Suprapubic skin (tissue), 4 donors: ENCODE measurements at places on chromosomes 2 and 18. TPM values are rescaled to one million over a fixed set of nuclear protein-coding genes. Genes with fewer than 3 reads are reported as not detected.

HTR2B gene
- total RNA-seq, result not detected

DSG2 gene
- 13.9 TPM for total RNA-seq

WDR43 gene
- 56.3 TPM for total RNA-seq

TTC31 gene
- total RNA-seq, result 23.9 TPM

FEZ2 gene
- 25.1 TPM for total RNA-seq

DNA sequence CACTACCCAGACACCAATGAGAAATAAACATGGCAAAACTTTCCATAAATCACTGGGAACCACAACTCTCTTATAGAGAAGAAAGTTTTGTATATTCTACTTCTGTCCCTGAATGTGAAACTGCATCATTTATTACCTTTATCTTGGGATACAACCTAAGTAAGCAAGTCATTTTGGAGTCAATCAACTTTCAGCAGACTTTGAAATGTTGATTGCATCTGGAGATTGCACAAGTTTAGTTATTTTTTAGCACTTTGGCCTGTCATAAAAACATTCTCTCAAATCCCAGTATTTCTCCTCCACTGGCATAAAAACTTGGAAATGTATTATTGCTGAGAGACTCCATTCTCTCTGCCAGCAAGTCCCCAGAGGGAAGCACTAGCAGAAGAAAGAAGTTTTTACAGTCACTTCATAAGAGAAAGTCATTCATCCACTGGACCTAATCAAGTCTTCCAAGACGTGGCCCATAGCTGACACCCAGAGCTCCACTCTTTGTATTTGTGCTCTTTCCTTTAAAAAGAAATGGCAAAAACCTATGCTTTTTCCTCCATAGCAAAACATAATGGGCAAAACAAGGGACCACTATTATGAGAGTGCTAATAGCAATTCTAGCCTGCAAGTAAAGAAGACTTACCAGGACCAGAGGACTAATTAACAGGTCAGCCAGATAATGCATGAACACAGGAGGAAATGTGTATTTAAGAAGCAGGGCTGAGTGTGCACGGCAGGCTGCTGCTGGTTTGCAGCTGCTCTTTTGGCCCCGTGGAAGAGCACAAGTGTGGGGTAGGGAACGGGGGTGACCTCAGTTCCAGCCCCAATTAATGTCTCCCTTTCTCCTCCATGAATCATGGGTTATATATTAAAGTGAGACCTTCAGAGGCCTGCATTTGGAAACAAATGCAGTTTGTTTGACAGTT is 171.5 kb downstream of the INO80D start:
- no peak for DNase-seq
- H3K36me3 ChIP-seq, result no peaks in the 10 kb centered on the region
- no peak overlapping the region for H3K4me3 ChIP-seq
- H3K4me1 ChIP-seq, result peaks cover 5% of the 10 kb centered on the region
- H3K27ac ChIP-seq, result no peak overlapping the region
- peaks cover 6% of the 10 kb centered on the region for H3K27me3 ChIP-seq

DNA sequence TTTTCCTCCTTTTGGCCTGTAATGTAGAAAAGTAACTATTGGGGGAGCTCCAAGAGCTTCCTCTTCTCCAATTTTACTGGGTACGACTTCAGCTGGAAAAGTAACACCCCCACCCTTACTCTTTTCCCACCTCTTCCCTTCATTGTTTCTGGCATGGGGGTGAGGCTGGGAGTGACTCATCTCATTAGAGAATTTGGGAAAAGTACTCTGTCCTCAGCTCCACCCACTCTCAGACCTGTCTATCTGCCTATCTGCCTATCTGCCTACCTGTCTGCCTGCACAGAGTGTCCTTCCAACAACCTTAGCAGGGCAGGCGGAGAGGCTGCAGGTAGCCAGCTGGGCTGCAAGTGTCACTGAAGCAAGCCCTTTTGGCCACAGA is 93.6 kb downstream of the EPHA4 start:
- peaks cover 18% of the 10 kb centered on the region for H3K4me1 ChIP-seq
- no peak overlapping the region for H3K27ac ChIP-seq
- no peak for DNase-seq
- H3K4me3 ChIP-seq, result no peak overlapping the region
- H3K27me3 ChIP-seq, result no peaks in the 10 kb centered on the region

DNA sequence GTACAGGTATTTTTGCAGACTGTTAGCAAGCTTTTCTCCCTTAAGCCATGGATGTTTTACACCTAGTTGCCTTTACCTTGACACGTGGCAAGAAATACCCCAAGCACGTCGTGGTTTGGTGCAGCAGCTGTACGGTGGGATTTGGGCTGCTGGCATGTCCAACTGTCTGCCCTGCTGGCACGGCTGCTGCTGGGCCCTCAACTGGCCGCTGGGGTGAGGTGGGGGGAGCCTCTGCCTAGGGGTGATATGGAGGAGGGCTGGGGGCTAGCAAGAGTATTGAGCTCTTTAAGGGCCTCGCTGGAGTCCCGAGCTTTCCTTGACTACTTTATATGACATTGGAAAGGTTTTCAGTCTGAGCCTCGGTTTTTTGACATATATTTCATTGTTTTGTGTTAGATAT is 41.6 kb downstream of the LPIN1 start:
- H3K4me1 ChIP-seq, result no peaks in the 10 kb centered on the region
- peaks cover 83% of the 10 kb centered on the region for H3K36me3 ChIP-seq
- H3K27me3 ChIP-seq, result no peaks in the 10 kb centered on the region
- DNase-seq, result no peak
- no peak overlapping the region for H3K27ac ChIP-seq
- no peak overlapping the region for H3K4me3 ChIP-seq

GRCh38 chr18:23036660-23037201 is 98.6 kb upstream of the CABLES1 start:
- H3K4me1 ChIP-seq, result peaks cover 2% of the 10 kb centered on the region
- no peak overlapping the region for H3K27ac ChIP-seq
- DNase-seq, result no peak
- no peak overlapping the region for H3K4me3 ChIP-seq
- no peaks in the 10 kb centered on the region for H3K36me3 ChIP-seq
- H3K27me3 ChIP-seq, result no peaks in the 10 kb centered on the region

DNA sequence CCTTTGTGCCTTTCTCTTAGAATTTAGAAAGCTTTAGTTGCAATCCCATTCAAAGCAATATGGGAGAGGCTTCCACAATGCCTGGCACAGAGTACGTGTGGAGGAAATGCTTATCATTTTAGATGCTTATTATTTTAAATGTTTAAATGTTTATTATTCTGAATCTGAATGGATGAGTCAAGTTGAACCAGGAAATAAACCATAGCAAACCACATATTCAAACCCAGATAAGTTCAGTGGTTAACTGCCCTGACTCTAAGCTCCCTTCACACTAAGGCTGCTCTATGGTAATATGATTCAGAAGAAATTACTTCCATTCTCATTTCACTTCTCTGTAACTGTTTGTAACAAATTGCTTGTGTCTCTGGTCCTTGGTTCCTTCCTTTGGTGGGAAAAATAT is 5.2 kb upstream of the PPP4R1 start:
- H3K27me3 ChIP-seq, result no peaks in the 10 kb centered on the region
- no peak for DNase-seq
- no peak overlapping the region for H3K4me3 ChIP-seq
- H3K36me3 ChIP-seq, result no peaks in the 10 kb centered on the region

DNA sequence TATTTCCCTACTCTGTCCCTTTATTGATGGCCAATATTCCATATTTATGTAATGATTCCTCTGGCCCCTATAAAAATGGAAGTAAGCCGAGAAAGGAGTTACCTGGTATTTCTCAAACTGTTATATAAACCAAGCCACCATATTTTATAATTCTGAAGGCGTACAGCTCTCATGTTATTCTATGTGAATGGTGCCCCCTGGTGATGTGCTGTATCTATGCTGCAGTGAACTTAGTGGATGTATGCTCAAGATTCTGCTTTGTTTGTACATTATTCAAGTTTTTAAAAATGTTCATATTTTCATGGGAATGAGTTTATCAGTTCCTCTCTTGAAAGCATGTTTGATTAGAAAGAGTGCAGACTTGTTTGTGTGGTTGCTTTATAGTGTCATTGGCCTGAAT is 194.5 kb upstream of the LRRTM1 start:
- no peak overlapping the region for H3K27ac ChIP-seq
- no peak overlapping the region for H3K4me3 ChIP-seq
- no peaks in the 10 kb centered on the region for H3K4me1 ChIP-seq
- H3K36me3 ChIP-seq, result no peaks in the 10 kb centered on the region
